ENCODE measurements at places on chromosomes 5 and 9.

- no peak for DNase-seq
Measured at GRCh38 chr5:139895647-139896046, 100.0 kb downstream of the PSD2 start.

DNA sequence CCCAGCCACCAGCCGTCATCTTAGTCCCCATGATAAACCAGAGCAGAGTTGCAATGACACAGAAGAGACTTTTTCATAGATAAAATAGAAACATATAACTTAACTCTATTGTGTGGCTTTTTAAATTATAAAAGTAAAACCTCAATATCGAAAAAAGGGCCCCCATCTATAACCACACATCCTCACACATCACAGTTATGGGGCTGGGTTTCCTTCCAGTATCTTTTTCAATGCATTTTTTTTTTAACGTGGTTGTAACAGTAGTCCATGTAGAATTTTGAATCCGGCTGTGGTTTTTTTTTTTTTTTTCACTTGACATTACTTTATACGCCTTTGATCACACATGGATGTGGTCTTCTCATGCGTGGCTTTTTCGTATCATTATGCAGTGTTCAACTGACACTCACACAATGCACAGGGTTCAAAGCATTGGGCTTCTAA lies 77.4 kb downstream of the CFAP77 start:
- DNase-seq, result no peak

- no peak for DNase-seq
Measured at GRCh38 chr9:108395421-108395820, 460.4 kb downstream of the ACTL7B start.

GRCh38 chr5:62562867-62563266 lies 15.8 kb upstream of the LRRC70 start:
- DNase-seq, result no peak

GRCh38 chr5:146514575-146514974 lies 1.4 kb downstream of the GPR151 start:
- no peak for DNase-seq

DNA sequence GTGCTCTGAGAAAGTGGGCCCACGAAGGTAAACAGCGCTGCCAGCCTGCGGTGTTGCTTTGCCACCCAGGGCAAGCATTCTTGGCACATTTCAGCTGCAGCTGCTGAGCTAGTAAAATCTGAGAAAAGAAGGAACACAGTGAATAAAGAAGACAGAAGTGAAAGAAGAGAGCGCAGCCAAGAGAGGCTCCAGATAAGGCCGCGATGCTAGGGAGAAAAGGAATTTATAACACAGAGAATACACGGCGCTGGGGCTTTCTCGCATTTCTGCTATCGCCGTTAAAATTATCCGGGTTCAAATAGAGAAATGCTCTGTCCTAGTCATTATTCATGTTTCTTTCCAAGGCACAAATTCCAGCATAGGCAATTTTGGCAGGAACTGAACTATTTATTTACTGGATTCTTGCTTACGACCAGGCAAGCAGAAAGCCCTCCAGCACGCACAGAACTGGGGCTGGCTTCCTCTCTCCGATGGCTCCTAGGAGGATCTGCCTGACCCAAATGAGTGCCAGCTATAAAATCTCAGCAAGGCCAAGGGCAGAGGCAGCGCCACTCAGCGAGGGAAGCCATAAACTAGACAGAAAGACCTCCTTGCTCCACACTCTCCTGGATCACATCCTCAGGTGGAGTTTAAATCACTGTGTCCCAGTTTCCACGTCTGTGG lies 111.2 kb downstream of the ATPSCKMT start:
- no peak for DNase-seq

DNA sequence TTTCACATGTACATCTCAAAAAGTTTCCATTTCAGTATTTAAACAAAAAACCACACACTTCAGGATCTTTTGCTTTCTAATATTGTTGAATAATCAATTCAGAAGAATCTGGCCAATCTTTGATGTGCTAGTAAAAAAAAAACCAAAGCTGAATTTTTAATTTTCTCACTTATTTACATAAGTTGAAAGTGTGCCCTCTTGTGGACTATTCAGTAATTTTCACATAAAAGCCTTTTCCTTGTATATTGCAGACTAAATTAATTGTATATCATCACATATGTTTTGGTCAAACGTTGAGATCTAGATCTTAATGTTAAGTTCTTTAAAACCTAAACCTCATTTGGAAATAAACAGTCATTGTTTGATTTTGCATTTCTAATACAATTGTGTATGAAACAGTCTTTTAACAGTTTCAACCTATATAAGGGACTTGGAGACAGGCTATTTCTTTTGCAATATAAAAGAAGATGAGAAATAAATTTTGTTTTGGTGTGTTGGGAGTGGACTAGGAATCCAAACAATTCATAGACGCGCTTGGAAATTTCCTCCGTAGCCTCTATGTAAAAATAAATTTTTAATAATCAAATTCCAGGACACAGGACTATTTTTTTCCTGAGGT lies 68.1 kb downstream of the NIPBL start:
- no peak for DNase-seq

- no peak for DNase-seq
Measured at GRCh38 chr5:154473581-154474283, 4.3 kb downstream of the HAND1 start.

DNA sequence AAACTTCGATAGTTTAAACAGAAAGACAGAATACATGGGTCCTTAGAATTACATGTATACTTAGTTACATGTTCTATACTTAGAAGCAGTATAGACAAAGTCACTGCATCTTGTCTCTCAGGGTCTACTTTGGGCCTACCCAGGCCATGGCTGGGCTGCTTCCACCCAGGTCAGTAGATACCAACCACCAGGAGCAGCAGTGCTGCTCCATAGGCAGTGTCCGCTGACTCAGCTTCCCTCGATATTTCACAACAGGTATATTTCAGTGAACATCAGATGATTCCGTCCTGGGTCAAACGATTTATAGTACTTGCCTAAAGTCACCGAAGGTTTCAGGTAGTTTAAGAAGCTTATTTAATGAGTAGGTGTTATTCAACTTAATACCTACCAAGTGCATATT lies 18.0 kb downstream of the IARS1 start:
- no peak for DNase-seq

DNA sequence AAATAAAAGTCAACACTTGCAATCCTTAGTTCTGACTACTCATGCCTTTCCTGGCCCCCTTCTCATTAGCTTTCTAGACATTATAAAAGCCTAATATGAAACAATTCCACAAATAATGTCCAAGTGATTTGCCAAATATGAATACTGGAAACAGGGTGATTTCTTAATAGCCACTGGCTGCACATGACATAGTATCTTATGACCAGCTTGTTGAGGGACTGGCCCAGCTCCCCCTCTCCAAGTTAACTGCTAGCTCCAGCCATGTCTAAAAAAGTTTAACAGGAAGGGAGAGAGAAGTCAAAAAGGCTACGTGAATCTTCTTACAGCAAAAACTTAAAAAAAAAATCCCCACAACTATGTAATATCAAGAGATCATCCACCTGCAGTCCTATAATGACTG lies 1.5 kb downstream of the CERT1 start:
- DNase-seq, result no peak

DNA sequence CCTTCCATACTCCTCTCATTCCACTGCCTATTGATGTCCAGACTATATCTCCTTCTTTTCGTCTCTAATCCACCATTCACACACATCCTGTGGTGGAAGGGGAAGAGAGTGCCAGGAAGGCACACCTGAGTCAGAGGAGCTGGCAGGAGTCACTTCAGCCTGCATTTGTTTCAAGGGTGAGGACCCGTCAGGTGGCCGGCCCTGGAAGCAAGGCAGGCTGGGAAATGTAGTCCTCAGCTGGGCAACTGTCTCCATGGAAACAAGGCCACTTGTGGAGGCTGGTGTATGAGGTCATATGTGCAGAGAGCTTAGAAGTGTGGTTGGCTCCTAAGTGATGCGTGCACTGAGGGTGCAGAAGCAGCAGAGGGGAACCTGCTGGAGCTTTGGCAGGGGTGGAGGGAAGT lies 278.4 kb downstream of the NSG2 start:
- no peak for DNase-seq

- no peak for DNase-seq
Measured at GRCh38 chr5:156126716-156127115, 200.2 kb upstream of the SGCD start.

DNA sequence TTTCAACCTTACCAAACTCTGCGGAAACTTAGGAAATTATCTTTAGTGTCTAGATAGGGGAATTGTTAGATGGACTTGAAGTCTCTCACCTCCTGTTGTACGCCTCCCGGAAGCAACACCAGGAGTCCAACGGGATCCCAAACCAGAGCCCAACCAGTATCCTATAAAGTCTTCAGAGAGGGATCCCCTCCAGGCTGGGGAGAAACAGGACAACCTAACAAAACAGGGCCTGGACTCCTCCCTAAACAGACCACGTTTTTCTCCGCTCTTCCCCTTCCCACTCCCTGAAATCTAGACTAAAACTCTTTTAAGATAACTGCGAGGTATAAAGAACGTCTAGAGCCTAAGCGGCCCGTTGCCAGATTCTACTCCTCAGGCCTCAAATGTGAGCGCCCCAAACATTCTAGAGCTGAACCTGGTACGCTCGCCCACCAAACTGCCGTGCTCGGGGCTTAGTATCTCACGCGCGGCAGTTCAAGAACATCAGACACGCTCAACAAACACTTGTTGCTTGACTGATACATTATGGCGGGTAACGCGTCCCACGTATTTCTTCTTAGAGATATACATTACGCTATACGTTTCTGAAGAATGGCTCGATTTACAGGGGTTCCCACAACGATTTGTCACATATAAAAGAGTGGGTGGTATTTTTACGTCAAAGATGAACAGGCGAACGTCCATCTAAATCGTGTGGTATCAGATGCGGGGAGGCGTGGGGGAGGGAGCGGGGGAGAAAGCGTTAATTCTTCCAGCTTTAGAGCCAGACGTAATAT lies 663 bp upstream of the SMIM27 start:
- no peak for DNase-seq

- DNase-seq, result no peak
Measured at GRCh38 chr5:51652980-51653379, 269.7 kb downstream of the ISL1 start.

- DNase-seq, result no peak
Measured at GRCh38 chr5:81359108-81359507, 34.8 kb downstream of the ACOT12 start.

GRCh38 chr9:129539446-129539845 lies 81.5 kb downstream of the C9orf50 start:
- DNase-seq, result no peak

- no peak for DNase-seq
Measured at GRCh38 chr5:73273379-73274050, 100.5 kb downstream of the TMEM174 start.

GRCh38 chr5:157546456-157547100 lies 29.0 kb downstream of the ADAM19 start:
- no peak for DNase-seq

DNA sequence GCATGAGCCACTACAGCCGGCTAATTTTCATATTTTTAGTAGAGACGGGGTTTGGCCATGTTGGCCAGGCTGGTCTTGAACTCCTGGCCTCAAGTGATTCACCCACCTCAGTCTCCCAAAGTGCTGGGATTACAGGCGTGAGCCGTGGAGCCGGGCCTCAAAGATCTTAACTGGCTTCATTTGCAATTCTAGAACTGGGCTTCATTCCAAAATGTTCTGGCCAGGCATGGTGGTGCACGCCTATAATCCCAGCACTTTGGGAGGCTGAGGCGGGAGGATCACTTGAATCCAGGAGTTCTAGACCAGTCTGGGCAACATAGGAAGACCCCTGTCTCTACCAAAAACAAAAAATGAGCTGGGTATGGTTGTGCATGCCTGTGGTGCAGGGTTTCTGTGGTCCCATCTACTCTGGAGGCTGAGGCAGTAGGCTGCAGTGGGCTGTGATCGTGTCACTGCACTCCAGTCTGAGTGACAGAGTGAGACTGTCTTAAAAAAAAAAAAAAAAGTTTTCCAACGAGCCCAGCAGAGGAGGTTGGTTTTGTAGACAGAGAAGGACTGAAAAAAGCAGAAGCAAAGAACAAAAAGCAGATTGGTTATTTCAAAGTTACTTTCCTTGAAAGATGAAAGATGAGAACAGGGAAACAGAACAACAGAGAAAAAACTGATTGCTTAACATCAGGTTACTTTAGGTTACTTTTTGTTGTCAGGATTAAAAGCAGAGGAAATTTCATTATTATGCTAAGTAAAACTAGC lies 78.2 kb downstream of the ANKRD55 start:
- no peak for DNase-seq

- no peak for DNase-seq
Measured at GRCh38 chr9:79266986-79267385, 304.8 kb upstream of the TLE4 start.

DNA sequence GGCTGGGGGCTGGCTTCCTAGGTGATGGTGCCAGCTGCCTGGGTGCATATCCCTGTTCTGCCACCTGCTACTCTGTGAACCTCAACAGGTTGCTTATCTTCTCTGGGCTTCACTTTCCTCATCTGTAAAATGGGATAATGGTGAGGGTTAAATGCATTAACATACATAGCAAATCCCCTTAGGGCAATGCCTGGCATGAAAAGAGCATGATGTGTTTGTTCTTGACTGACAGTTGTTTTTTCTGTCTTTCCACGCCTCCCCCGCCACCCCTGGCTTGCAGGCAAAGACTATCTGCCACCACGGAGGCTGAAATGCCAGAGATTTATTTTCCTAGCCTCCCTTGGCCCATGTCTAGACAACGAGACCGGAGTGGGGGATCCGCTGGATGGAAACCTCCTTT lies 280.5 kb downstream of the NSG2 start:
- DNase-seq, result no peak
